Stimulated activated CD8-positive, alpha-beta memory T cell treated with anti-CD3 and anti-CD28 coated beads, Interleukin-4, amount 100 ng/mL, for 1 hour (primary cell): ENCODE measurements at places on chromosomes 12 and 14.

- no peak for DNase-seq
Measured at GRCh38 chr14:92563765-92564285, 50.2 kb downstream of the RIN3 start.

DNA sequence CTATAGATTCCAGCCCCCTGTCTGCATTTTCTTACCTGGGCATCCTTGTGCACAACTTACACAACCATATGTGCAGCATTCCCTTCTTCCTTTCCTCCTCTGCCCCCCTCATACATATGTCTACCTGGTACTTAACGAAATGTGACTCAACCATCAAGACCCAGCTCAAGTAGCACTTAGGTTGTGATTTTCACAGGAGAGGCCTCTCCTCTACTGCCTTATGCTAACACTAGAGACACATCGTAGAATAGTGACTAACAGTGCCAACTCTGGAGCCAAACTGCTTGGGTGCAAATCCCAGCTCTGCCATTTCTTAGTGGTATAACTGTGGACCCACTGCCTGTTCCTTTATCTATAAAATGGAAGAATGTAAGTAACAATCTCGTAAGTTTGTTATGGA, 24.1 kb upstream of the PLEKHA5 start:
- no peak for DNase-seq

DNA sequence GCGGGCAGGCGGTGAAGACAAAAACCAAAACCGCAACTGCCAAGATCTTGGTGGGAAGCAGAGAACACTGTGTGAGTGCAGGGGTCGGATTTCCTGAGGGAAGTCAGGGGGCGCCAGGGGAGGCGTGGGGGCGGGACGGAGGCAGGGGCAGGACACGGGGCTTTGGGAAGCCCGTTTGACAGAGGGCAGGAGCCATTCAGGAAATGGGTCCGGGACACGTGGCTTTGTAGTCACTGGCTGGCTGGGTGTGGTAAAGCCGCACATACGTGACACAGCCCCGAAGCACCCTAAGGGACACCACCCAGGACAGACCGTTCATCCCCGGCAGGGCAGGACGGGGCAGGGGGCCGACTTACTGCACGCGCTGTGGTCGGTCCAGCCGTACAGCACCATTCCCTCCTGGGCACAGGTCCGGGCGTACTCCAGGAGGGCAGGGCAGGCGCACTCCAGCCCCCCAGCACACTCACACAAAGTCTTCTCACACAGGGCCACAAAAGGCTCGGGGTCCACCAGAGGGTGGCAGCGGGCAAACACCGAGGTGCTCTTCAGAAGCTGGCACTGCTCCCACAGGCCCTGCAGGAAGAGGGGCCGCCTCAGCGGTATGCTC, 49.4 kb downstream of the VWF start:
- no peak for DNase-seq

GRCh38 chr12:123286652-123287373, 15.2 kb upstream of the CDK2AP1 start:
- DNase-seq = no peak

GRCh38 chr12:32671930-32672780, 6.9 kb upstream of the DNM1L start:
- no peak for DNase-seq

DNA sequence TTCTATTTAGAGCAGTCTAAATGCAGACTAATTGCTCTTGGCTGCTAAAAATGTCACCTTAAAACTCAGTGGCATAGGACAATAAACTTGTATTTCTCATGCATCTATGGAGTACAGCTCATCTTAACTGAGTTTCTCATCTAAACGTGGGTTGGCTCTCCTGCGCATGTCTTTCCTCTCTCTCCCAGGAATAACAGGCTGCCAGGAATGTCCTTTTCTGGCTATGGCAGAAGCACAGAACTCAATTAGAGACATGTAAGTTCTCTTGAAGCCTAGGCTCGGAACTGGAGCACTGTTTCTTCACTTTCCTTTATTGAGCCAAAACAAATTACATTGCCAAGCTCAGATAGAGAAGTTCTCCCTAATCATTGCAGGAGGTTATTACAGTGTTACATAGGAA, 722.3 kb upstream of the FLRT2 start:
- DNase-seq = no peak

GRCh38 chr12:67655829-67656228, 7.3 kb downstream of the DYRK2 start:
- DNase-seq = no peak

- DNase-seq = no peak
Measured at GRCh38 chr12:99712281-99712680, 64.7 kb downstream of the GARIN6 start.

GRCh38 chr12:4424422-4424821, 21.2 kb downstream of the FGF6 start:
- DNase-seq = no peak

GRCh38 chr12:104334581-104334980, 31.0 kb downstream of the EID3 start:
- no peak for DNase-seq
